ENCODE measurements at places on chromosomes 5 and 9.

DNA sequence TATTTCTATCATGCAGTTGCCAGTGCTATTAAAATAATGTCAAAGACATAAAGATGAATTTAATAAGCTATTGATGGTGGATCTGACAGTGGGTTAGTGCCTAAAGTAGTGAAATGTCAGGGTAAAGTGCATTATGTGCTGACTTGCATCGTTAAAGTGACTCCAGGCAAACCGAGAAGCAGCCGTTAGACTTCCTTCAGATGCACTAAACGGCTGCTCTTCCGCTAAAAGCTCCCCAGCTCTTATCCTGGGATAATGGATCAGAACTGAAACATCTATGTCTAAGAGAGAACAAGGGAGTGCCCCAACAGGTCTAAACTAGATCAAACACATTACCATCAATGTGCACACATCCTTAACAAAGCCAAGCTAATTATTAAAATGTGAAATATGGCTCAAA is 468.2 kb downstream of the NTRK2 start:
- DNase-seq = no peak

DNA sequence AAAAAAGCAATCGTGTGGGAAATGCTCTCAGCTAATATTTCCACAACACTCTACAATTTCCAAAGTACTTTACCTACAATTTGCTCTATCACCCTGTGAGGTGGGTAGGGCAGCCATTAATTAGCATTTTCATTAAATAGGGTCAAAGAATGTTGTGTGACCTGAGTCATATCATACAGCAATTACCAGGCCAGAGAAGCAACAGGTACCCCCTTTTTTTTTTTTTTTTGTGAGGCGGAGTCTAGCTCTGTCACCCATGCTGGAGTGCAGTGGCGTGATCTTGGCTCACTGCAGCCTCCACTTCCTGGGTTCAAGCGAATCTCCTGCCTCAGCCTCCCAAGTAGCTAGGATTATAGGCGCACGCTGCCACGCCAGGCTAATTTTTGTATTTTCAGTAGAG is 108.8 kb upstream of the RETREG1 start:
- no peak for DNase-seq

GRCh38 chr5:148027505-148027904 is 36.3 kb upstream of the SPINK5 start:
- no peak for DNase-seq

GRCh38 chr5:111626473-111627148 is 114.3 kb upstream of the STARD4 start:
- DNase-seq = no peak

GRCh38 chr5:76804266-76804665 is 14.6 kb upstream of the F2RL1 start:
- DNase-seq = no peak

Measured in stimulated activated naive CD8-positive, alpha-beta T cell treated with anti-CD3 and anti-CD28 coated beads, Interleukin-15, amount 100 ng/mL, for 72 hours (primary cell).